ENCODE measurements at places on chromosomes 7 and 10.

GRCh38 chr7:44281811-44282600 is 43.4 kb downstream of the CAMK2B start:
- no peak for DNase-seq

DNA sequence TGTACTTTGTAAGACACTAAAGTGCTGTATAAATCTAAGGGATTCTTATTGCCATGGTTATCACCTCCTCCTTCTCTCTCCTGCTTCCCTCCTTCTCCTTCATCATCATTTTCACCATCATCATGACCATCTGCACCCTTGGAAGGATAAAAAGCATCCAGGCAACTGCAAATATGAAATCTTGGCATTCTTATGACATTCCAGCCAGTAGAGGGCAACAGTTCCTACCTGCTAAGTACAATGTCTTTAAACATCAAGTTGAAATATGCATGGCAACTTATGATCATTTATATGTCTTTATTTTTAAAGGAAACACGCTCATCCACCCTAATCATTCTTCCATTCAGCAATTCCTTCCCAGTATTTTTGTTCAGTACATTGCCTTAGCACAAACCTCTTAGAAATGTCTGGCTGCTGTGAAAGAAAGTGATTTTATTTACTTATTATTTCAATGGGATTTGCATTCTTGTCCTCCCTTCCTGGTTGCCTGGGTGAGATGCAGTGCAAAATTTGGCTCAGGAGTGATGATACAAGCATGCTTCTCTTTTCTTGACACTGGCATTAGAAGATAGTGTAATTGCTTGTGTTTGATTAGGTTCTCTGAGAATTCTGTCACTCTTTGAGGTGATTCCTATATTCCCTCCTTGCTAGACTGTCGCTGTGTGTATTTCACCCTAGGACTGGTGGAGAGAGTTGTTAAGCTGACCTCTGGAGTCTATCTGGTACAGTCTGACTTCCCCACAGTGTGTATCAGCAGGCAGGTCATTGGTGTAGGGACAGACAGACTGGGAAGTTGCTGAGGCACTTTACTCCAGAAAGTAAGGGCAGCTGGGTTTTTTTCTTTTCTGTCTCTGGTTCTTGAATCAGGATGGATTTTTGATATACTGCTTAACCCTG is 188.5 kb upstream of the BMPER start:
- DNase-seq: no peak

DNA sequence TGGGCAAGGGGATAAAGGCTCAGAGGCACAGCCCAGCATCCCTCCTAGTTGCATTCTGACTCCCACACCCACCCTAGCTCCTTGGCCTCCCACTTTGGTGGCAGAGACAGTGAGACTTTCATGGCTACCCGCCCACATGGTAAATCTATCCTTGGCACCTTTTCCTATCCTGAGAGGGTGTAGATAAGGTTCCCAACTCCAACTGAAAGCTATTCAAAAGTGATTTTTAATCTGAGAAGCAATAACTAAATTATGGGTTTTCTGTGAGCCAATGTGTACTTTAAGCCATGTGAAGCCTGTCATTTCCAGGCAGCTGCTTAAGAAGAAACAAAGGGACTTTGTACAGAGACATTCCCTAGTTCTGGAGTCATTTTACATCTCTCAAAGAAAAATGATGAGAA is 9.1 kb downstream of the LAMB1 start:
- no peak for DNase-seq

DNA sequence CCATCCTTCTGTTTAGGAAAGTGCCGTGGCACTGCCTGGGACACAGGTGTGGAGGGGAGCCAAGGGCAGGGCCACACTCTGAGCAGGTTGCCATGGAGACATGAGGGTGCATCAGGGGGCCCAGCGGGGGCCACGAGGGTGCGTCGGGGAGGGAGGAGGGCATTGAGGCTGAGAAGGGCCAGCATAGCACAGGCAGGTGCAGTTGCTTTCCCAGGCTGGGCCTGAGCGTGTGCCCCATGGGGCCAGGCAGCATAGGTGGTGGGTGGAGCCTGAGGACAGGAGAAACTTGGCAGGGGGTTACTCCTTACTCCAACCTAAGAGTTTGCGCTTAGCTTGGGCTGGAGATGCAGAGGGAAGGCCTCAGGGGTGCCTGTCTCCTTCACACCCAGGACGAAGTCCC is 15.2 kb downstream of the YKT6 start:
- no peak for DNase-seq

DNA sequence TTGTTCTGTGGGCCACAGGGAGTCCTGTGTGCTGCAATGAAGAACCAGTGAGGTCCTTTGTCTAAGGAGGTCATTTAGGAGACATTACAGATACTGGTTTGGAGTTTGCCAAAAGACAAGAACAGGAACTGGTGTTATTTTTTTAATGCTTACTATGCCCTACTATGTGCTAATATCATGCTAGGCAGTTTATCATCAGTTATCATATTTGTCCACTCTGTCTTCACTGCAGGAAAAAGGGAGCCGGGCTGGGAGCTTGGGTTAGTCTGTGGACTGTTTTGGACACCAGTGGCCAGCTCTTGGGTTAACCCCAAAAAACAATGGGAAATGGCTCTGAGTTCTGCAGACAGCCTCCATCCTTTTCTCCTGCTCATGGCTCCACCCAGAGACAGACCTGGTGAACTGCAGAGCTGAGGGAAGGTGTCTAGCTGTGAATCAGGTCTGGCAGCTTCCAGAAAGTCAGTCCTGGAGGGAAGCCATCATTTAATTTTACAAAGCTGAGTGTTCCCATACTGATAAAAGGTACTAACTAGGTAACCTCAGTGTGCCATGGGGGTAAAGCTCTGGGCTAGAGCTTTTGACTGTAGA is 101.2 kb upstream of the ZNF746 start:
- peak; percentile 44 for DNase-seq

Measured in ELF-1 (cell line).